Caudate nucleus (tissue), 63 donors: ENCODE measurements at places on chromosomes 1 and 21.

GRCh38 chr1:204350857-204351573 is 8.7 kb downstream of the PLEKHA6 start:
- peak; percentile 53 for DNase-seq

GRCh38 chr21:16454399-16454798 is 724.6 kb downstream of the USP25 start:
- no peak for DNase-seq

DNA sequence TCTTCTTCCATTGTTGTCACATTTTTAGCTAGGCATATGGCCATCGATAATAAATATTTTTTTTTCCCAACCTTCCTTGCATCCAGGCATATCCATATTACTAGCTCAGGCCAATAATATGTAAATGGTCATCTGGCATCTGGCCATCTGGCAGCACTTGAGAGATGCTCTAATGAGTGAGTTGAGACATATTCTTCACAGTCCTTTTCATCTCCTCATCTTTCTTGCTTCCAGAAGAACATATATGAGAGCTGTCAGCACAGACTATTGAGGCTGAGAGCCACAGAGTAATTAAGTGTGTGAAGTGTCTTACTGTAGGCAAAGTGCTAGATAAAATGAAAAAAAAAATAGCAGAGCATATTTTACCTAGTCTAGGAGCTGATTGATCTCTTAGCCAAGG is 628.4 kb upstream of the TMPRSS15 start:
- no peak for DNase-seq

GRCh38 chr1:39088658-39089057 is 62.5 kb downstream of the NDUFS5 start:
- no peak for DNase-seq

DNA sequence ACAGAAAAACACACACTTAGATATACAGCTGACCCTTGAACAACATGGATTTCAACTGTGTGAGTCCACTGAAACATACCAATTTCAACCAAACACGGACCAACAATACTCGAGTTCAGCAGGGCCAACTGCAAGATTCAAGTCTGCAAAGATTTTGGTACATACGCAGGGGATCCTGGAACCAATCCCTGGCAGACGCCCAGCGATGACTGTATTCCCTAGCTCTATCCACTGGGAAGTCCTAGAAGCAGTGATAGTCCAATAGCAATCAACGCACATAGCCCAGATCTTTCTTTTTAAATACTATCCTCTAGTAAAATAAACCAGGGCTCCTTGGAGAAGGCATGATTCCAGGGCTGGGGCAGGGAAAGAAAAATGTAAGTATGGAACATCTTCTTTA is 9.0 kb downstream of the DDX59 start:
- no peak for DNase-seq
